ENCODE measurements at places on chromosomes 7 and 10. TPM values are rescaled to one million over a fixed set of nuclear protein-coding genes. Genes with fewer than 3 reads are reported as not detected.

DNA sequence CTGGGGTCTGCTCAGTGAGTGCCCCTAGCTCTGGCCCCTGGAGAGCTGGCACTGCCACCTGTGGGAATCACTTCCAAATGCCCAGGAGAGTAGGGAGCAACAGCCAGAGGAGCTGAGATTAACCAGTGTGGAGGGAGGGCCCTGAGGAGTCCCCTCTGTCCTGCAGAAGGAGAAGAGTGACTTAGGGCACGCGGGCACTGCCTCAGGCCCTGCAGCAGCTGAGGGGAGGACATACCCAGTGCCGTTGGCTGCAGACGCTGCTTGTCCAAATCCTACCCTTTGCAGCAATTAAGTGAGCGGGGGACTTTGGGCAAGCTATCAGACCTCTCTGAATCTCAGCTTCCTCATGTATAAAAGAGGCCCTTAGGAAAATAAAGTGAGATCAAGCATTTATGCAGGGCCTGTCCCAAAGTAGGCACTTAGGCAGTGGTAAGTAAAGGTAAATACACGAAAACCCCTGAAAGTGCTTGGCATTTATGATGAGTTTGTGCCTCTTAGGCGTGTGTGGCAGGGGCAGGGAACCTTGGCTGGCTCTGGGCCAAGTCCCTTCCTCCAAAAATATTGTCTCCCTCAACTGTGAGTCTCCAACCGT lies 16.9 kb downstream of the PRF1 start:
- DNase-seq, result no peak

DNA sequence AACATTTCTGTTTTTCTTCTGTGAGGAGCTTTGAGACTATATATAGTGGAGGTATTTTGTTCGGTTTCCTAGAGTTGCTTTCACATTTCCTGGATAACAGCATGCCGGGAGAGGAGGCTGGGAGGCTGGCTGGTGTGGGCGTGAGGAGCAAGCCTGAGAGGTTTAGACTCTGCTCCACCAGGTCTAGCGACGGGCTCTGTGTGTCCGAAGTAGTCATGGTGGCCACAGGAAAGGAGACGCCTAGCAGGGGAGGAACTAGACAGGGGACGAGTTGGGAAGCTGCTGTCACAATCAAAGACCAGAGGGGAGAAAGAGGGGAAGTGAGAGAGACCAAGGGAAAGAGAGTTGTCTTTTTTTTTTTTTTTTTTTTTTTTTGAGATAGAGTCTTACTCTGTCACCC lies 19.6 kb downstream of the PTPRE start:
- no peak for DNase-seq

Gene AKR1C1
- total RNA-seq, result 39.6 TPM

Gene ACTR3C
- 5.7 TPM for total RNA-seq

Measured in Right ventricle myocardium inferior (tissue), 1 donor.